ENCODE measurements at places on chromosomes 6 and 20.

DNA sequence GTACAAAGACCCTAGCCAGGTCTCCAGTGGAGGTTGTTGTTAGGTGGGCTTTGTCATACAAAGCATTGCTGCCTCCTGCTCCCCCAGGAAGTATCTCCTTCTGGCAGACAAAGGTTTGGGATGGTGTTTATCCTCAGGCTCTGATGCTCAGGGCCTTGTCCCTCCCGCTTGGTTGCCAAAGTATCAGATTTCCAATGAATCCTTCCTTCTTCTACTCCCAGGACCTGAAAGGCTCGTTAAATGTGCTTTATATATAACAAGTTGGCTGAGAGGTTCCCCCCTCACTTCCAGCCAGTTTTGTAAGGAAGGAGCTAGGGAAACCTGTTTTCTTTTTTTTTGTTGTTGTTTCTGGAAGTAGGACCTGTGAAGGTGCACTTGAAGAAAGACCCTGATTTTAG is 14.4 kb downstream of the PTK7 start:
- no peak for DNase-seq

DNA sequence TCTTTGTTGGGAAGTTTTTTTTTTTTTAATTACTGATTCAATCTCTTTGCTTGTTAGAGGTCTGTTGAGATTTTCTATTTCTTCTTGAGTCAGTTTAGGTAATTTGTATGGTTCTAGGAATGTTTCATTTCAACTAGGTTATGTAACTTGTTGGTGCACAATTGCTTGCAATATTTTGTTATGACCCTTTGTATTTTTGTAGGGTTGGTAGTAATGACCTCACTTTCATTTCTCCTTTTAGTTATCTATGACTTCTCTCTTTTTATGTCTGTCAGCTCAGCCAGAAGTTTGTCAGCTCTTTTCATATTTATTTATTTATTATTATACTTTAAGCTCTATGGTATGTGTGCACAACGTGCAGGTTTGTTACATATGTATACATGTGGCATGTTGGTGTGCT is 51.1 kb upstream of the SLC24A3 start:
- DNase-seq: no peak

- peak; percentile 4 for DNase-seq
Observed at GRCh38 chr6:168342636-168343035, 23.1 kb upstream of the DACT2 start.

GRCh38 chr6:17628873-17629272 is 28.8 kb downstream of the FAM8A1 start:
- no peak for DNase-seq

GRCh38 chr6:105747823-105748405 is 338.2 kb upstream of the PRDM1 start:
- no peak for DNase-seq

DNA sequence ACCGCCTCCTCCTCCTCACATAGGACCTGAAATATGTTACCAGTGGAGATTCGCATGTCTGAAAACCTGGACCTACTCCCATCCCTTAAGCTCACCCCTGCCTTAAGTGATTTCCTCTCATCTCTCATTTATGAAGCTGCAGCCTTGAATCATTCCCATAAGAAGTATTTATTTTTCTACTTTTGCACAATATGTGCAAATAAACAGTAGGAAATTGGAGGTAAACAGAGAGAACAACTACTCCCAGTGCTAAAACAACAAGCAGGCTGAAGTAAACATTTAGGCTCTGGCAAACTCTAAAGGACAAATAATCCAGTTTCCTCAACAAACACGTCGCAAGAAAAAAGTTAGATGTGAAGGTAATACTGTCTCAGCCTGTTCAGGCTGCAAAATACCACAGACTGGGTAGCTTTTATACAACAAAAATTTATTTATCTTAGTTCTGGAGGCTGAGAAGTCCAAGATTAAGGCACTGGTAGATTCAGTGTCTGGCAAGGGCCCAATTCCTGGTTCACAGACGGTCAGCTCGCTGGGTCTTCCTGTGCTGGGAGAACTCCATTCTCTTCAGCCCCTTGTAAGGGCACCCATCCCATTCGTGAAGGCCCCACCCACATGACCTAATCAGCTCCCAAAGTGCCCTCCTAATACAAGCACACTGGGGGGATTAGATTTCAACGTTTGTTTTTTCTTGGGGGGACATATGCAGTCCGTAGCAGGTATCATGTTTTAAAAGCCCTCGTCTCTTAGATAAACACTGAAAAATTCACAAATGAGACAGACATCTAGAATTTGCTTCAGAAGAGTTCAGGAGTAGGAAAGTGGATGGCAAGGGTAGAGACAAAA is 15.6 kb downstream of the SPATA2 start:
- DNase-seq: no peak

- DNase-seq: no peak
Observed at GRCh38 chr6:151137542-151137941, 102.2 kb upstream of the AKAP12 start.

GRCh38 chr20:33570743-33571142 is 80.8 kb downstream of the CBFA2T2 start:
- no peak for DNase-seq

- DNase-seq: no peak
Observed at GRCh38 chr6:22873513-22874136, 304.3 kb downstream of the HDGFL1 start.

DNA sequence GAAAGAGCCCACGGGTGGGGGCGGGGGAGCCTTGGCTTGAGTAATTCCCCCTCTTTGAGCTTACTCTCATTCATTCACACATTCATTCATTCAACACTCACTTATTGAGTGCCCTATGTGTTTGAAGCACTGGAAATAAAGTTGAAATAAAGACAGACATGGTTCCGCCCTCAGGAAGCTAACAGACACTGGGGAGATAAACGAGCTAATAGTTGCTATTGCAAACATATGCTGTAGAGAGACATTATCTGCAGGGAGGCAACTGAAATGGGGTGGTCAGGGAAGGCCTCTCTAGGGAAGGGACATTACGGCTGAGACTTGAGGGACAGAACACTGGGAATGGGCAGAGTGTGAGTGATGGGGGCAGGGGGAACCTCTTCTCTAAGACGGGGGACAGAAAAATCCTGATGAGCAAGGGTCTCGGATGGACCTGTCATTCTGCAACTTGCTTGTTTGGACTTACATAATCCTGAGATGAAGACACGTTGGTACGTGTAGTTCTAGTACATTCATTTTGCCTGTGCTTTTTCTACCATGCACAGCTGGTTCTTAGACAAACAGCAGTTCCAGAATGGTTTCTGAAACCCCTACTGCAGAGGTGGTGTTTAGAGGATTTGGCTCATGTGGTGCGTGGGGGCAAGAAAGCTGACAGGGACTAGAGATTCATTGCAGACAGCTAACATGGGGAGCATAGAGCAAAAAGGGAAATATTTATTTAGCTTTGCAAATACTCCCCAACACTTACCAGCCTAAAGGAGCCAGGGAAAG is 71.1 kb upstream of the BLCAP start:
- no peak for DNase-seq

DNA sequence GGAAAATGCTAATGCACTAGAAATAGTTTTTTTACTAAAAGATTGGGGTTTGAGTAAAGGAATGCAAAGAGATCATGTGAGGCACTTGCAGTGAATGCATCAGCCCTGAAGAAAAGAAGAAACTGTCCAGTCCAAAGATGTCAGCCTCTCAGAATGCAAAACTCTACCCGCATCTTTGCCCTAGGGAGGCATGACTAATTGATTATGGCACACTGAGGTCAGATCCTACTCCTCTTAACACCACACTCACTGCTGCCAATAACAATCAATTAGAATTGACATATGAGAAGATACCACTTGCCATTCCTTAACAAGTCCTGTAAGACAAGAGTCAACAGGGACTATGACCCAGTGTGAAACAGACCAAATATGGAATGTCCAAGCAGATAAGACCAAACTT is 262.3 kb upstream of the PLN start:
- DNase-seq: no peak

DNA sequence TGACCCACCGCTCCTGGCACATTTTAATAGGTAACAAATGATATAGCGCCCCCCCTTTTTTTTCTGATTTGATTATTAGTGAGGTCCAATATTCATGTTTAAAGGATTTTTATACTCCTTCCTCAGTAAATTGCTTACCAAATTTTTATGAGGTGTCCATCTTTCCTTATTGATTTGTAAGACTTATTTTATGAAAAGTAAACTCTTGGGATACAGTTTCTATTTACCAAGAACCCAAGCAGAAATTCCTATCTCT is 25.1 kb downstream of the TRIM27 start:
- no peak for DNase-seq

GRCh38 chr6:122998403-122998975 is 2.5 kb downstream of the CLVS2 start:
- DNase-seq: no peak

GRCh38 chr6:144662812-144663365 is 377.8 kb downstream of the UTRN start:
- peak; percentile 9 for DNase-seq

DNA sequence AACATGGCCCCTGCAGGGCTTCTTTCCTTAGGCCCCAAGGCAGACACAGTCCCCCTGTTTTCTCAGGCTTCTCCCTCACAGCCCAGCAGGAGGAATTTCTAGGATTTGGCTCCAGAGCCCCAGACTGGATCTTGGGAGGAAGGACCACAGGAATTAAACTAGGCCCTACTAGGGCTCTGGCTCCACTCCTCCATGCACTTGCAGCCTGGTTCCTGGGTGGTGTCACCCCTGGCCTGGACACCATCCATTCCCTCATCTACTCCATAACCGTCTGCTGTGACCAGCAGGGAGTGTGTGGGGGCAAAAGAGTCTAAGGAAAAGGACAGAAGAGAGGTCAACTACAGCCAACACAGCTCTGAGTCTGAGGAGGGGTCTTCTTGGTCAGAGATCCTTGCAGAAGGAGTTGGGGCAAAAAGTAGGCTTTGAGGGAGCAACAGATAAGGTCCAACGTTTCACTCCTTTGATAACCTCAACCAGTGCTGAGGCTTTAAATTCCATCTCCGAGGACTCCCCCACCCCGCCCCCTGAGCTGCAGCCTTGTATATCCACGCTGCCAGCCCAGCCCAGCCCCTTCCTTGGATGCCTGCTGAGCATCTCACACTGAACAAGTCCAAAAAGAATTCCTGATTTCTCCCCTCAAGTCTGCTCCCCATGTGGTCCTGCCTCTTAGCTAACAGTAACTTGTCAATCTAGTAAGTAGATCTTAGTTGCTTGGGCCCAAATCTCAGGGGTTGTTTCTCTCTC is 27.9 kb upstream of the SPDEF start:
- DNase-seq: no peak

GRCh38 chr20:38835792-38836191 is 30.3 kb downstream of the PPP1R16B start:
- no peak for DNase-seq

- no peak for DNase-seq
Observed at GRCh38 chr6:136134268-136134667, 115.8 kb downstream of the MTFR2 start.

DNA sequence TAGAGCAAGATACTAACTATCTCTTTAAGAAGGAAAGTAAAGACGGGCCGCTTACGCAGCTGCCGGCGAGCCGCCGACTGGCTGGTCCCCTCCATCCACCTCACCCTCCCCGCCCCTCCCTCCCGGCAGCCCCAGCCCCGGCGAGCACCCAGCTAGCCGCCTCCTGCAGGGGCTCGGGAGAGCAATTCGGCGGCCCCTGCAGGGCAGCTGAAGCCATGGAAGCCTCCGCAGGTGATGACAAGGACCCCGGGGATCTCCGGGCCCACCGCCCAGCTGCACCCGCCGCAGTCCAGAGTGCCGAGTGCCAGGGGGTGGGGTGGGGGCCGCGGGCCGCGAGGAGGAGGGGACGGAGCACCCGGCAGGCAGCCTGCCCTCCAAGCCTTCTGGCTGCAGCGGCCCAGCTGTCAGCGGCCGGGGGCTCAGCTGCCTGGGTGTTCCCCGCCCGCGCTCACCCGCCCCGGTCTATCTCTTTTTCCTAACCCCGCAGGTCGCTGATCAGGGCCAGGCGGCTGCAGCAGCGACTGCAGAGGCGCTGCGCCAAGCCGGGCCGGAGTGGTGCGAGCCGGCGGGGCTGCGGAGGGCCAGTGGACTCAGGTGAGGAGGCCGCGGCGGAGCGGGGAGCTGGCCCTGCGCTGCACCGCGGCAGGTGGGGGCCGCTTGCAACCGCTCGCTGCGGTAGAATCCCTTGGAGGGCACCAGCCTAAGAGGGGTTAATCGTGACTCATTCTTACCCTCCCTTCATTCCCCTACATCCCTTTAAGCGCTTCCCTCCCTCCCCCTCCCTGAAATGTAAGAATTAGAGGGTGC is at the start of gene SNPH:
SNPH (plus strand) TSS at position 128 of the 807 bp plus-strand sequence. CDS start 29,946 bp downstream, outside the sequence.
- DNase-seq: peak; percentile 80

GRCh38 chr6:257031-257725 is 35.1 kb upstream of the DUSP22 start:
- DNase-seq: peak; percentile 26

DNA sequence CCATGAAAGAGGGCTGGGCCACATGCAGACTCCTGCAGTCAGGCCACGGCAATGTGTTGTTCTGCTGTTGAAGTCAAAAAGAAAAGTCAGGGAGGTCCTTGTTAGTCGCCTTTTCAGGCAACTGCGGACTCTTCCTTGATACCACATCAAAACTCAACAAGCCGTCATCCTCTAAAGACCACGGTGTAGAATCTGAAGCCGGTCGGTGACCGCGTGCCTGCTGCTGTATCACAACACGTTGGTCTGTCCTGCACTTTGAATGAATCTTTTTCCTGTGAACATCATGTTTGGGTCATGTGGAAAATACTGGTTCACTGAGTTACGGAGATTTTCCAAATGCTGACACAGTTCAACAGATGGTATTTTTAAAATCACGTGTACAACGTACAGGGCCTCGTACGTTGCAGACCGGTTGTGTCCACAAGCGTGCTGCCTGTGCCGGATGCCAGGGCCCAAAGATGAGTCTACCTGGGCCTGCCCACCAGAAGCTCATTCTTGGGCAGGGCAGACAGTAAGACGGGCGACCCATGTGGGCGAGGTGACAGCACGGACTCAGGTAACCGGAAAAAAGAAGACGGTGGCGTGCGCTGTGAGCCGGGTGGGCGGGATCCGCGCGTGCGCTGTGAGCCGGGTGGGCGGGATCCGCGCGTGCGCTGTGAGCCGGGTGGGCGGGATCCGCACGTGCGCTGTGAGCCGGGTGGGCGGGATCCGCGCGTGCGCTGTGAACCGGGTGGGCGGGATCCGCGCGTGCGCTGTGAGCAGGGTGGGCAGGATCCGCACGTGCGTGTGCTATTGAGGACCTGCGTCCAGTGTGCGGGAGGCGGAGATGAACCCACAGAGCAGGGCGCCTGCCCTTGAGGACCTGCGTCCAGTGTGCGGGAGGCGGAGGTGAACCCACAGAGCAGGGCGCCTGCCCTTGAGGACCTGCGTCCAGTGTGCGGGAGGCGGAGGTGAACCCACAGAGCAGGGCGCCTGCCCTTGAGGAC is 114.5 kb downstream of the FAM120B start:
- no peak for DNase-seq

DNA sequence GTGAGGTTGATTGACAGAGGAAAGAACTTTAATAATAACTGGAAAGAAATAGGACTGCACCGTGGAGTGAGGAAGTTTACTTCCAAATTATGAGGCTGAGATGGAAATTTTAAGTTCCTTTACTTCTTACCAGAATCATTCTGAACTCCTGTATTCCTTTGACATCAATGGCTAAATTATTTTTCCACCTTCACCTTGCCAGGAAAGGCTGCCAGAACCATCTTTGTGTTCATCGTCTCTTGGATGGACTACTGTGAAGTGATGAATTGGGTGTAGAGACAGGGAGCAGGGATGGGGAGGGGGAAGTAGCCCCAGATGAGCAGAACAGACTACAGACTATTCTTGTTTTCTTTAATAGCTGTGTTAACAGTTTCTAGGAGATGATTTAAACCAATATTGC is 102.1 kb upstream of the CEP162 start:
- no peak for DNase-seq

GRCh38 chr20:34070859-34071258 is 41.2 kb downstream of the EIF2S2 start:
- DNase-seq: no peak

Measured in kidney tubule cell (primary cell).